ENCODE measurements at places on chromosomes 3 and 15.

GRCh38 chr15:50880206-50880605, 28.3 kb upstream of the AP4E1 start:
- no peak for DNase-seq

- DNase-seq: no peak
Observed at GRCh38 chr3:160616311-160616710, 50.9 kb upstream of the KPNA4 start.

DNA sequence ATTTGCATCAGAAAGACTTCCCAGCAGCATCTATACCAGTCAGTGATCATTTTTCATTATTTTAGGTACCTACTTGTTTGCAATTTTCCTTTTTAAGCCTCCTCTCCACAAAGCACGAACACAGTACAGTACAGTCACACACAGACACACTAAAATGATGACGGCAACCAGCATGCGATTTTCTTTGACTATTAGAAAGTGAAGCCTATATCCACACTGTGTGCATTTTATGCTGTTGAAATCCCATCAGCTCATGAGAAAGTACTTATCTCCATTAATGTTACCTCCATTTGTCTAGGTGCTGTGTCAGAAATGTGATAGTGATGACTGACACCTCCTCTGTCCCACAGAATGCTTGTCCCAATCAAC, 294.7 kb upstream of the MEIS2 start:
- DNase-seq: no peak

DNA sequence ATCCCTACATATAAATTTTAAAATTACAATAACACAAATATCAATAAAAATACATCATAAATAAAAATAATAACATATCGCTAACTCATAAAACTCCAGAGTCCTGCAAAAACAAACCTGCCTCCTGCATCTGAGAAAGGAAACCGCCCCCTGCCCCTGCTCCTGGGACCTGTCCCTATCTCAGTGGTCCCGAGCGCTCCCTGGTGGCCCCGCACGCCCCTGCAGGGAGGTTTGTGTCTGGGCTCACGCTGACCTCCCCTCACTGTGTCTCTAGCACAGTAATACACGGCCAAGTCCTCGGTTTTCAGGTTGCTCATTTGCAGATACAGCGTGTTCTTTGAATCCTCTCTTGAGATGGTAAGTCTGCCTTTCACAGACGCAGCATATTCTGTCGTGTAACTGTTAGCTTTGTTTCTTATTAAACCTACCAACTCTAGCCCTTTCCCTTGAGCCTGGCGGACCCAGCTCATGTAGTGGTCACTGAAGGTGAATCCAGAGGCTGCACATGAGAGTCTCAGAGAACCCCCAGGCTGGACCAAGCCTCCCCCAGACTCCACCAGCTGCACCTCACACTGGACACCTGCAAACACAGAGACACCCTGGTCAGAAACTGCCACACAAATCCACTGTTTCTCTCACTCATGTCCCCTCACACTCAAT, 554.1 kb downstream of the GOLGA6L6 start:
- DNase-seq: no peak

- peak; percentile 55 for DNase-seq
Observed at GRCh38 chr3:197791892-197792647, 1.0 kb downstream of the LRCH3 start.

All from CD4-positive, alpha-beta T cell treated with Interferon alpha-2 for 1 hour (primary cell).